ENCODE measurements at places on chromosomes 11 and 22.
A peak's percentile ranks its signal among the peaks of the same experiment; 100 is the strongest.

DNA sequence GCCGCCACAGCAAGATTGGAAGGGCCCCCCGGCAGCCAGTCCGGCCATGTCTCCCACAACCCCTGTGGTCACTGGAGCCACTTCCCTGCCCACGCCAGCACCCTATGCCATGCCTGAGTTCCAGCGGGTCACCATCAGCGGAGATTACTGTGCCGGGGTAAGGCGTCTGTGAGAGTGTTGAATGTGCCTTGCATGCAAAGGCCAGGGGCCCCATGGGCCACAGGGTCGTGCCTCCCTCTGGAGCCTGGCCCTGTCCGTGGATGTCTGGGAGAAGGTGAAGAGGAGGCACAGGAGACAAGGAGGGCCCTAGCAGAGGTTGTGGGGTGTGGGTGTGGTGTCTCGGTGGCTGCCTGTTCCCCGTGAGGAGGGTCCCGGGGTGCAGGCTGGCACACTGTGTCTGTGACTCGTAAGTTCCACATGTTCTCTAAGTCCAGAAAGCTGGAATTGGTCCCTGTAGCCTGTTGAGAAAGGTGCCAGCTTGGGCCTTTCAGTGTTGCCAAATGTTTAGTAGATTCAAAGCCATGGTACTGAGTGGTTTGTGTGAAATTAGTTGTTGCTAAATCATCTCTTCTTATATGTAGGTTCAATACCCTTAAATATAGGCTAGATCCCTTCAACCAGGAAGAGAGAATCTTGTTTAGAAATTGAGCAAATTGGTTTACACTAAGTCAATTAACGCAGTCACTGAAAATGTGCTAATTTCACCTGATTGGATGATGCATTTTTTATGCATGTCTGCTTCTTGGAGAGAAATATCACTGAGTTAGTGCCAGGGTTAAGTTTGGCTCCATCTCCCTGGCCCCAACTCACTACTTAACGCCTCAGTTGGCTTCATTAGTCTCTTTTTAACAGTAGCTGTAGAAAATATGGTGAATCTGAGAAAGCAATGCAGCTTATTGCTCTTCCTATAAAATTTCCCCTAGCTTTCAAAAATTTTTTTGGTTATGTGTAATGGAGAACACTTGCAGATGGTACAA is 23.8 kb downstream of the AMPD3 start:
- no peak for DNase-seq

DNA sequence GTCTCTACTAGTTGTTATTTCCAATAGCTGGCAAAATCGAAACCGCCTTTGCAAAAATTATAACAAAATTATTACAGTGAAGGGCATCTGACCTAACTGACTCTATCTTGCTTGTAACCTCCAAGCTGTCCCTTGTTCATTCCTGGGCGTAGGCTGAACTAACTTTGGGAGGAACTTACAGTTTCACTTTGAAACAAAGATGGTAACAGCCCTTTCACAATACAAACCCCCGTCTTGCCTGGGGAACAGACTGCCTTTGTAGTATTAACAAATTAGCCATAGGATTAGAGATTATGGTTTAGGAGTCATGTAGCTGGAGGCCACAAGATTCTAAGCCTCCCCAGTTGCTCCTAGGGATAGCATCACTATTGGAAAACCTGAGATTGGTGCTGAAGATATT is 131.6 kb upstream of the HSD17B12 start:
- no peak for DNase-seq

GRCh38 chr11:36056160-36056751 is 112.4 kb downstream of the LDLRAD3 start:
- DNase-seq = peak; percentile 22

DNA sequence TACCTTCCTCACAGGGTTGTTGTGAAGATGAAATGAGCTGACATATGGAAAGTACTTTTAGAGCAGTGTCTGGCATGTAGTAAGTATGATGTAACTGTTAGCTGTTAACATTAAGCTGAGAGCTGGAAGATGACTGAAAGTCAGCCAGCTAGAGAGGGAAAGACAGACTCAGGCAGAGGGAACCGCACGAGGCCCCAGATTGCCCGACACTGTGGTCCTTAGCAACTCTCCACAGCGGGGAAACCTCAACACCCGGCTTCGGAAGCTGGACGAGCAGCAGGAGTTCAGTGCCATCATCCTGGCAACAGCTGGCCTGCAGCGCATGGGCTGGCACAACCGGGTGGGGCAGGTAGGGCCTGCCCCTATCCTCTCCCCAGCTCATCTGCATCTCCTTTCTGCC is 6.5 kb downstream of the HMBS start:
- peak; percentile 7 for DNase-seq

DNA sequence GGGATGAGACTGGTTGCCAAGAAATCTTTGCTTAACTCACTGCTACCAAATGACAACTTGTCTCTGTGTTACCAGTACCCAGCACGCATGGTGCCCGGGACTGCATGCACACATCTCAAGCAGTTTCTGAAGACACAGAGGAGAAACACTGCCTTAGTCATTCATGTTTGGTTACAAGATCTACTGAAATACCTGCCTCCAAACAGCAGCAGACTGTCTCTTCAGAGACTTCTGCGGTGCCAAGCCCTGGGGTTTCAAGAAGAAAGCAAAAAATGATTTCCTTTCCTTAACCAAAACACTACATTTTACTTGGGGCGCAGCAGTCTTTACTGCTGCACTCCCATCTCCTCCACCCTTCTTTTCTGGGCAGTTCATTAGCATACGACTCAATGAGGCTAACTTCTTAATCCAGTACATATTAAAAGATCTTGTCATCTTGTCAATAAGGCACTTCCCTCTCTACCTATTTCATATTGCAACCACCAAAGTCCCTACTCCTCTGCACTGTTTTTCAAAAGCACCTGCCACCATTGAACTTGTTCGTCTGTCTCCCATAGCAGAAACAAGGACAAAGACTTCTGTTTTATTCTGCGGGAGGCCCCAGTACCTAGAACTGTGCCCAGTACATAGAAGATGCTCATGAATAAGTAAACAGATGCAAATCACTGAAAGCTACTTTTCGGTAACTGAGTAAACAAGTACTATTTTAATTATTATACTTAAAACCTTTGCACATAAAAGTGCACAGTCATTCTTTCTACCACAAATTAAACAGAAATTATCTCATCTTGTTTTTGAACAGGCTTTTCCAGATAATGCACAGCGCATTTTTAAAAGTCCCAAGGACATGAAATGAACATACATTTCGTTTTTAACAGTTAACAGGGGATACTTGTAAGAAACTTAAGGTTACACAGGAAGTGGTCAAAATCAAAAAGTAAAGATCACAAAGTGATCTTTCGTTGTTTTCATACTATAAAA is 4.0 kb downstream of the NAP1L4 start:
- DNase-seq = peak; percentile 7

DNA sequence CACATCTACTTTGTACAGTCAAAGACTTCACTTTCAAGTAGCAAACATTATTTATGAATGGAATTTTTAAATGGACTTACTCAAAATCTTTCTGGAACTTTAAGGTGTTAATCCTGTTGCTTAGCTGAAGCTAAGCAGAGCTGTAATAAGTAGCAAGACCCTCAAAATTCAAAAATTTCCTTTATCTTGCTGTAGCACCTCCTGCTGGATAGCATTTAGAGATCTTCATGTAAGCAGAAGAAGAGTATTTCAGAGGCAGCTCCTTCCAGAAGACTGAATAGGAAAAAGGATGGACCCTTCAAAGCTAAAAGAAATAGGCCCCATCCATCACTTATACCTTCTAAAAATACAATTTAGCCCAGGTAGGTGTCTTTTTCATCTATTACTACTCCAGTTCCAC is 3.4 kb downstream of the PHF21A start:
- no peak for DNase-seq

- no peak for DNase-seq
Observed at GRCh38 chr22:30574997-30575671, 669 bp upstream of the GAL3ST1 start.

DNA sequence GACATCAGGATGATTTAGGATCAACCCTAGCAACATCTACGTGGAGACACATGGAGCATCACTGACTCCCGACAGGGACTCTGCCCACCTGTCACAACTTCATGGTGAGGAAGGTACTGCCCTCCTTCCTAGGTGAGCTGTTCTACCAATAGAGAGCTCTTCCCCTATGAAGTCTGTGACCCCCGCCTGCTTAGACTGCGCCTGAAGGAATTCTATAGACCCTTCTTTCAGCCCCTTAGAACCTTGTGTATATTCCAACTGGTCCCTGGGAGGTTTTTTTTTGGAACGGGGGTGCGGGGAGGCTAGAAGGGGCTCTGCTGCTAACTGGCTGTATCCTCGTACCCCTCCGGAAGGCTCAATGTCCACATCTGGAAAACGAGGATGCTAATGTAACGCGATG is 566 bp downstream of the INTS4 start:
- DNase-seq = no peak

DNA sequence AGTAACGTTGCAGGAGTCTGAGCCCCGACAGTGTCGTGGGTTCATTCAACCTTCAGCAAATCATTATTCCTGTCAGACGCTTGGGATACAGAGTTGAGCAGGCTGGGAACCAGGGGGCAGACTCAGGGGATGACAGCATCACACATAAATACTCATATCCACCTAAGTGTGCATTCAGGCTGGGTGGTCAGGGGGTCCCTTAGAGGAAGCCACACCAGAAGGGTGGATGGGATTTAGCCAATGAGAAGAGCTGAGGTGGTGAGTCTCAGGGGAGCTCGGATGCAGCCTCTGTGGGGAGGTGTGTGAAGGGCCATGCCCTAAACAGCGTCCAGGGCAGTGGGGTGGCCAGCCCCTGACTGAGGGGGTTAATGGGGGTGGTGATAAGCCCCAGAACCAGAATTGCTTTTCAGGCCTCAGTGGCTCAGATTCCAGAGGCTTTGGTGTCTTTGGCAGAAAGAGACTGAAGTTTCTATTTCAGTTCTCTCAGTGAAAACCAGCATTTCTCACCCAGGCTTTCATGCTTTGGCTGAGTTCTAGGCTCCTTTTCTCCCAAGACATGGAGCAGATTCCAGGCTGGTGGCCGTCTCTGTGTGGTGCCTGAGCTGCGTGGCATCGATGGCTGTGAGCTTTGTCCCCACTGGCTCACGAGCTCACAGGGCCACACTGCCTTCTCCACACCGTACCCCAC is 83.9 kb upstream of the CLDN5 start:
- no peak for DNase-seq

GRCh38 chr11:12680246-12680939 is 6.2 kb downstream of the TEAD1 start:
- DNase-seq = peak; percentile 95

DNA sequence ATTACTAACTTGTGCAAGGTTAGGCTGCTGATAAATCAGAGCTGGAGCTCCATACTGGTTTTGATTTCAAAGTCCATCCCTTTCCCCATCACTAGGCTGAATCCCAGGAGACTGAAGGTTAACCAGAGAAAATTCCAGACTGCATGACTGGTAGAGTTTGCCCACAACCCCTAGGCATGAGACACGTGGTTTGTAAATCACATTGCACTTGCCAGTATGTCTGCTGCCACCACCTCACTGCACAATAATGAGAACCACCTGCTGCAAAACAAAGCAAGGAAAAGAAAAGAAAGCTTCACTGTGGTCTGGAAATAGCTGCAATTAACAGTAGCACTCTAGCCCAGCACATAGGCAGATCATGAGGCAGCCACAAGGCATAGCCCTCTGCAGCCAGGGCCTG is 67.6 kb upstream of the NTM start:
- peak; percentile 24 for DNase-seq

- DNase-seq = no peak
Observed at GRCh38 chr11:44788536-44789261, 61.9 kb downstream of the TSPAN18 start.

DNA sequence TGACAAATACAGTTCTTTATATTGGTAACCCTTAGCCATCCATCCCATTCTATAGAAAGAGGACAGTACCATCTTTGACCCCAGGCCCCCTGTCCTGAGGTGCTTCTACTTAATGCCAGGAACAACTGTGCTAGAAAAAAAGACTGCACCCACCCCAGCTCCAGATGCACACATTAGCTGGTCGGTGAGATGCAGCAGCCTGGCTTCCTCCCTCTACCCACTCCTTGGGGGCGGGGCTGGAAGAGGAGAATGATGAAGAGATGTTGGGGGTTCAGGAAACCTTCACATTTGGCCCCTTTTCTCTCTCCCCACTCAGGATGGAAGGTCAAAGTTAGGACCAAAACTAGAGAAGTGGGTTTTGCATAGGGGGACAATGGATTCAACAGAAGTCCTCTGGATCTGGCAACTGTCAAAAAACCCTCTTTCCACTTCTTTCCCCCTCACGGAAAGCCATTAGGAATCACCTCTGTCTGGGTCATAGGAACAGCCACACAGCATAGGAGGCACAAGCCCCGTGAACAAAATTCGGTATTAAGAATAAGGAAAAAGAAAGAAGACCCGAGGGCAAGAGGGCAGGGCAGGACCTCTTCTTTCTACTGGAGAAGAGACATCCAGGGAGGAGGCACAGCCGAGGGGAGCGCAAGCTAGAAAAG is 755 bp downstream of the NRIP3 start:
- peak; percentile 32 for DNase-seq

All from adipocyte (in vitro differentiated cells).